ENCODE measurements at places on chromosomes 16 and 17.

GRCh38 chr17:9225305-9226101, 204.2 kb downstream of the NTN1 start:
- DNase-seq, result no peak

DNA sequence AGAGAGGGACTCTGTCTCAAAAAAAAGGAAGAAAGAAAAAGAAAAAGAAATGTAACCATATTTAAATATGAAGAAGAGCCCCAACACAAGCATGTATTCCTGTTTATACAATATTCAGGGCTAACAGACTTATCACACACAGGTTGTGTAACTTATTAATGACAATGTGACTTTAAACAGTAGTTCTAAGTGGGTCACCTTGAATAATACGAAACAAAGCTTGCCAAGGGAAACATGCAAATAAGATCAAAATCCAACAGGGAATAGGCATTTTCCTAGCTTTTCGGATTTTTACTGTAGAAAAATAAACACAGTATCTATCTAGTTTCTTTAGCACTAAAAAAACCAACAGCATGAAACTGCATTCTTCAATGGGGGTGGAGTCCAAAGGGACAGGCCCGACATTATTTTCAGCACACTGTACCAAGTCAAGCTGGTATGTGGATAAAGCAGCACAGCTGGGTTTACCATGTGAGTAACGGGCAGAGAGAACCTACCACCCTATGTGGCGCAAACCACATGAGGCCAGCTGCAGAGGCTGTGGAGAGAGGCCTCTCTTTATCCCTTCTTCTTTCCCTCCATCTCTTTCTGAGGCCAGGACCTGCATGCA, 45.3 kb downstream of the TOM1L2 start:
- no peak for DNase-seq

DNA sequence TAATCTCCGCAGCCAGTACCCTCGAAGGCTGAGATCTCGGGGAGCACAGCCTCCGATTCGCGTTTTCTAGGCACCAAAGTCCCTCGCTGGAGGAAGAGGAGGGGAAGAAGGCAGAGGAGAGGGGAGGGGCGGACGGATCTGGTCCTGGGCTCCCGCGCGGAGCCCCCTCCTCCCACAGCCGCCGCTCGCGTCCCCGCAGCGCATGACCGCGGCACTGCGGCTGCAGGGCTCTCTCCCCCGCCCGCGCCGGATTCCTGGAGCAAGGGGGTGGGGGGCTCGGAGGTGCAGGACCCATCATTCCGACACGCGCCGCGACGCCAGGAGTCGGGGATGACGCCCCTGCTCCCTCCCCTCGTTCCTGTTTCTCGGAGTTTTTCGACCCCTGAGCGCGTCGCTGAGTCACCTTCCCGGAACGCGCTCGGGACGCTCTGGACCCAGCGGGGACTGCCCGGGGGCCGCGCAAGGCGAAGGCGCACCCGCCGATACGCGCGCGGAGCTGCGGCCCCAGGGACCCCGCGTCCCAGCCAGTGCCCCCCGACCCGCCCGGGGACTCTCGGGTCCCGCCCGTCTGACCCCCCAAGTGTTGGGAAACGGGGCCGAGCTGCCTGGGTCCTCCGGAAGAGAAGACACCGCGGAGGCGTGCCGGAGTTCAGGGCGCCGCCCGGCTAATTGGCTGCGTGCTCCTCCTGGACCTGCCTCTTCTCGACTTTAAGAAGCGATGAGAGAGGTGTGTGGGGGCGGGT, 1.4 kb upstream of the SPHK1 start:
- DNase-seq, result peak; percentile 67

GRCh38 chr16:73037331-73037745, 10.6 kb downstream of the ZFHX3 start:
- no peak for DNase-seq

- no peak for DNase-seq
These were observed 26.9 kb downstream of the POLR2A start for GRCh38 chr17:7511108-7511507.

DNA sequence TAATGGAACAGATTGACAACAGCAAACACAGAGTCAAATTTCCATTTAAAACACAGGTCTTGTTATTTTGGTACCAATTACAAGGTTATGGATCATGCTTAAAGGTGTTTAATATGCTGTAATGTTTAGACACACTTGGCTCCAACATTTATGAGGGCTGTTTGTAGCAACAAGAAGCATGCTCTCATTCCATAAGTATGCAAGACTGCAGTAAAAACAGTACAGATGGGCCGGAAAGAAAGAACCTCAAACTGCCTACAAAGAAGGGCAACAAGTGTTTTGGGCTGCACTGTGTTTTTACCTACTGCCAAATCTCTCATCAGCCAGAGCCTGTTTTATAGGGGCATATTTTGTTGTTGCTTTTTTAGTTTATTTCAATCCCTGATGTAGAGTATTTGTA, 100.5 kb upstream of the HS3ST3A1 start:
- no peak for DNase-seq

GRCh38 chr16:1168837-1169236, 15.9 kb downstream of the CACNA1H start:
- DNase-seq, result no peak

DNA sequence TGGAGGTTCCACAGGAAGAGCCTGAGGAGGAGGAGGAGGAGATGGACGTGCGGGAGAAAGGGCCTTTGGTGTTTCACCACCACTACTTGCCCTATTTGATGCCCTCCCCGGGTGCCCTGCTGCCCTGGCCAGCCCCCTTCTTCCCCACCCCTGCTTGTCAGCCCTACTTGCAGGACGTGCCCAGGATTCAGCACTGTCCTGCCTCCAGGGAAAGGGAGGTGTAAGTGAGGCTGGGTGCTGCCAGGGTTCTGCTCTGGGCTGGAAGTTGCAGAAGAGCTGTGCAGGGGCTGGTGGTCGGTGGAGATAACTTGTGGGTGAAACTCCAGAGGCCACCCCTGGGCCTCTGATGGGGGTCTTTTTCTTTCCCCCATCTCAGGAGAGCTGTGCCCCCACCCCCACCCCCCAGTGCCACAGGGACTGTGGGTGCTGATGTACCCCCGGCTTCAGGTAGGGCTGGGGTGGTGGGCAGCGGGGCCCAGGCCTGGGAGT, 3.0 kb downstream of the PRR29 start:
- DNase-seq, result no peak

- DNase-seq, result no peak
These were observed 586 bp downstream of the CACNG1 start for GRCh38 chr17:67044940-67045339.

GRCh38 chr16:56190677-56191155, 573 bp upstream of the GNAO1 start:
- DNase-seq, result no peak

- no peak for DNase-seq
These were observed 646.6 kb downstream of the TOX3 start for GRCh38 chr16:51900221-51900780.

DNA sequence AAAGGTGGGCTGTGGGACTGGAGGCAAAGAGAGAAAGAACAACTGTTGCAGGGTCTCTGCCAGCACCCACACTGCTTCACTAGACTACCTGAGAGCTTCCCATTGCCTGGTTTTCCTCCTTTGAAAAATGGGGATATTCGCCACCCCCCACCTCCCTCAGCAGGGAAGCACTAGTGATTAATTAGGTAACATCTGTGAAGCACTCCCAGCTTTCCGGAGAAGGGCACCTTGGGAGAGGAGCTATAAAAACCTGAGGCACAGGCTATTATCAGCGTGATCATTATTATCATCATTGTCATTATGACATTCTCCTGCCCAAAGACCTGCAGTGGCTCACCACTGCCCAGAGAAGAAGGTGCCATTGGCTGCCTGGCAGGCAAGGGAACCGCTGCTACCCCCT, 83.5 kb downstream of the XYLT1 start:
- DNase-seq, result no peak

DNA sequence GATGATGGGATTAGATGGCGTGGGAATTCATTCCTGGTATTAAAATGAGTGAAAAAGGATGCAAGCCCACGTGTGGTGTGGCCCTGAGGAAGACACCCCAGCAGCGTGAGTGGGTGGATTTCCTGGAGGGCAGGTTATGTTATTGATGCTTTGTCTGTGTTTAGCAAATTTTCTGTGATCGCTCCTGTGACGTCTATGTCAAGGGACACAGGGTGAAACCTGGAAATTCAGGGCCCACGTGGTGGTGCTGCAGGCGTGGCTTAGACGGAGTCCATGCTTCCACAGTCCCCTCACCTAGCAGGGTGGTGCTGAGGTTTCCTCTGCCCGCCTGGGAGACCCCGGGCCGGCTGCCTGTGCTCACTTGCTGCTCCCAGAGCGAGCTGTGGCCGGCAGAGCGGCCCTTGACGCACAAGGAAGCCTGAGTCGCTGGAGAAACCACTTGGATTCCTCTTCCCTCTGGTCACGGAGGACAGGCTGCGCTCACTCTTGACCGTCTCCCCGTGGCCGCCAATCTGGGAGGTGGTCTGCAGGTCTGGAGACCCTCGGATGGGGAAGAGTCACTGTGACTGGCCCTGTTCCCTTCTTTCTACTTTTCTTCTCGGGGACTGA, 23.4 kb downstream of the BAIAP2 start:
- no peak for DNase-seq

GRCh38 chr17:67200727-67201301, 44.2 kb downstream of the HELZ start:
- peak; percentile 14 for DNase-seq

- DNase-seq, result no peak
These were observed 127.7 kb downstream of the NTN1 start for GRCh38 chr17:9148905-9149525.

- no peak for DNase-seq
These were observed 78.1 kb upstream of the TOB1 start for GRCh38 chr17:50944054-50944901.

- DNase-seq, result no peak
These were observed 75.6 kb upstream of the RBFOX1 start for GRCh38 chr16:7257016-7257415.

- no peak for DNase-seq
These were observed 5.8 kb downstream of the ZC3H7A start for GRCh38 chr16:11791144-11791828.

- no peak for DNase-seq
These were observed 6.8 kb upstream of the ZNF200 start for GRCh38 chr16:3241761-3242160.

- DNase-seq, result no peak
These were observed 160.6 kb downstream of the IRF8 start for GRCh38 chr16:86059253-86060171.

- DNase-seq, result peak; percentile 35
These were observed 9.1 kb downstream of the RCVRN start for GRCh38 chr17:9895923-9896322.

DNA sequence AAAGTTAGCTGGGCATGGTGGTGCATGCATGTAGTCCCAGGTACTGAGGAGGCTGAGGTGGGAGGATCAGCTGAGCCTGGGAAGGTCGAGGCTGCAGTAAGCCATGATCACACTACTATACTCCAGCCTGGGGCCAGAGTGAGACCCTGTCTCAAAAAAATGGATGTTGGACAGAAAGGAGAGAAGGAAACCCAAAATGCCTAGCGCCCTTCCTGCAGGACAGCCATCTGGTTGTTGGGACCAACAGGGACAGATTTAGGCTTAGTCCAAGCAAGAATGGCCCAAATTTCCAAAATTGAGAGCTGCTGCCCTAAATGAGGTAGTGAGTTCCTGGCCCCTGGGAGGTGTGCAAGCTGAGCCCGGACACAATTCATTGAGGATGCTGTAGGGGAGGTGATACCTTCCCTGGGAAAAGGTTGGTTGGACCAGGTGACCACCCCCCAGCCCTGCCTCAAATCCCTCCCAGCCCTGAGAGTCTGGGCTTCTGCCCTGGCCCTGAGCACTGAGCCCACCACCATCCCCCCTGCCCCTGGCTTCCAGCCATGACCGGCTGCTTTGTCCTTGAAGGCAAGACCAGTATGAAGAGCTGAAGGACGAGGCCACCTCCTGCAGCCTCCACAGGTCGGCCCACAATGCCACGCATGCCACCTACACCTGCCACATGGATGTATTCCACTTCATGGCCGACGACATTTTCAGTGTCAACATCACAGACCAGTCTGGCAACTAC, 35.1 kb downstream of the IL21R start:
- no peak for DNase-seq

GRCh38 chr17:20046629-20047028, 37.5 kb downstream of the SPECC1 start:
- DNase-seq, result no peak

GRCh38 chr17:36599546-36600250, 1.7 kb upstream of the MRM1 start:
- DNase-seq, result no peak

GRCh38 chr16:67104061-67104460, 5.7 kb upstream of the PHAF1 start:
- no peak for DNase-seq

- peak; percentile 16 for DNase-seq
These were observed 415 bp downstream of the ABCA5 start for GRCh38 chr17:69326377-69327059.

GRCh38 chr17:75524970-75525805, at the start of gene LLGL2:
Gene LLGL2 (plus strand): TSS chr17:75525697. CDS start chr17:75543427, 17,730 bp downstream.
- DNase-seq, result peak; percentile 73

- DNase-seq, result no peak
These were observed 16.0 kb downstream of the RNF43 start for GRCh38 chr17:58401287-58401686.

- peak; percentile 6 for DNase-seq
These were observed 40.8 kb downstream of the NUP88 start for GRCh38 chr17:5378566-5379207.

DNA sequence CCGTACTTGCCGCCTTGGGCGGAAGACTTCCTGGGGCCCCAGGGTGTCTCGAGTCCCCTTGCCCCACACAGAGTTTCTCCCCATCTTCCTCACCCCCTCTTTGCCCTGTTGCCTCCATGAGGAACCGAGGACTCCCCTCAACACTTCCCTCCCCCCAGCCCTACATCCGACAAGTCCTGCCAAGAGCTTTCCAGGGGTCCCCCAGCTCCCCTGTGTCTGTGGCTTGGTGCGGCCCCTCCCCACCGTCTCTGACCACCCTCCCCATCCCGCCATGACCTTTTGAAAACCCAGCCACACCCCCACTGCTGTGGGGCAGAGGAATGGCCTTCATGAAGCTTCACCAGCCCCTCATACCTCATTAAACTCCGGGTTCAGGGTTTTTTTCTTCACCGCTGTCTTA, 11.4 kb downstream of the SCGB1C2 start:
- no peak for DNase-seq

DNA sequence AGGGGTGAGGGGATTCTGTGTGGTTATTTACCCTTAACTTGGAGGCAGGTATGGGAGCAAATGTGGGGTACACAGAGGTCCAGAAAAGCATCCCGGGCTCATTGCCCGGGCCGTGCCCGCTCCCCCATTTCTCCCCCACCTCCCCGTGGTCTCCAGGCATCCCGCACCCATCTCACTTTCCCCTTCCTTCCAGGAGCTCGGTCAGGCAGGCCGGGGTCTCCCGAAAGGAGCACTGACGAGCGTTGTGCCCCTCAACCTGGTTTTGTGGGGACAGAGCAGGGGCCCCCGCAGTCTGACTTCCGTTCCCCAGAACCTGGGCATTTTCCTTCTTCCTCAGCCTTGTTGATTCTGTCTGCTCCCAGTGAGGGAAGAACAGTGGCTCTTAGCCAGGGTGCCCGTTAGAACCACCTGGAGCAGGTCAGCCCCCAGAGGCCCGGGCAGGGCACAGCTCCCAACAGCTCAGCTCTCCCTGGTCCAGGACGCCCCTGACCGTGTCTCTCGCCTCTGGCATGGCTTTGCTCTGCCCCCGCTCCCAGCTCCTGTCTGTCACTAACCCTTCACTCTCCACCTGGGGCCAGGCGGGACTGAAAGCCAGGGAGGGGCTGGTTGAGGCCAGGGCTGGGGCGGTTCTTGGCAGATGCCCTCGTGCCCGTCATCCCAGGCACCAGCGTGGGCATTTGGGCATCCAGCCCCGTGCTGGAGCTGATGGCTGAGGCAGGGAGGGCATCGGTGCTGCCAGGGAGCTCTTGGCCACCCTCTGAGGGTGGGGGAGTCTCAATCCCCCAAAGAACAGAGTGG, 12.5 kb upstream of the NUDT16L1 start:
- DNase-seq, result no peak

GRCh38 chr17:58147930-58148434, at the start of gene OR4D1:
Gene OR4D1 (plus strand): TSS chr17:58148384. CDS start chr17:58155154, 6,770 bp downstream.
- DNase-seq, result no peak

Data from inflammatory macrophage treated with lipopolysaccharide for 1 hour (primary cell).